ENCODE measurements at places on chromosomes 6 and 20. TPM values are rescaled to one million over a fixed set of nuclear protein-coding genes. Genes with fewer than 3 reads are reported as not detected.

DNA sequence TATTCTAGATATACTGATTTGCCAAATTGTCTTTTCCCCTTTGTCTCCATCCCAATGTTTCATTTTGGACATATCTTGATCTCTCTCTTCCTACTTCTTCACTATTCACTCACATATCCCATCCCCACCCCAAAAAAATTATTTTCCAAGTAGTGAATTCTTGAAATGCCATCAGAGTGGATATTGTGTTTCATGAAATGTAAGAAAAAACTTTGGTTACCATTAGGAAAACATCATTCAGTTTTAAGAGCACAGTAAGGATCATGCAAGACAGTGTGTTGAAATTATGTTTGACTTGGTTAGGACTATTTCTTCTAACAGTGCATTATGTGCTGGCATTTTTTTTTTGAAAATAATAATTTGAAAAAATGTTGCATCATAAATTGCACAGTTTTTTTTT is 5.7 kb downstream of the RSPO3 start:
- peaks cover 10% of the 10 kb centered on the region for H3K27me3 ChIP-seq
- DNase-seq: no peak
- no peaks in the 10 kb centered on the region for H3K36me3 ChIP-seq
- no peak overlapping the region for H3K4me3 ChIP-seq

Gene SLA2
- total RNA-seq: 29.9 TPM

- H3K36me3 ChIP-seq: no peaks in the 10 kb centered on the region
- no peaks in the 10 kb centered on the region for H3K27me3 ChIP-seq
- H3K4me3 ChIP-seq: no peak overlapping the region
- H3K27ac ChIP-seq: no peak overlapping the region
- no peaks in the 10 kb centered on the region for H3K4me1 ChIP-seq
- DNase-seq: no peak
Observed at GRCh38 chr6:81362246-81362645, 390.2 kb downstream of the TENT5A start.

- H3K36me3 ChIP-seq: no peaks in the 10 kb centered on the region
- no peak overlapping the region for H3K27ac ChIP-seq
- no peak overlapping the region for H3K4me3 ChIP-seq
Observed at GRCh38 chr6:125099211-125100073, 54.1 kb upstream of the TPD52L1 start.

- H3K4me3 ChIP-seq: no peak overlapping the region
- DNase-seq: no peak
- no peak overlapping the region for H3K27ac ChIP-seq
Observed at GRCh38 chr6:66051812-66052211, 344.8 kb upstream of the EYS start.

Gene MTFR2
- 1.2 TPM for total RNA-seq

GRCh38 chr20:4427940-4428586 is 293.6 kb upstream of the PRND start:
- H3K4me3 ChIP-seq: no peak overlapping the region
- no peaks in the 10 kb centered on the region for H3K27me3 ChIP-seq
- no peaks in the 10 kb centered on the region for H3K36me3 ChIP-seq

DNA sequence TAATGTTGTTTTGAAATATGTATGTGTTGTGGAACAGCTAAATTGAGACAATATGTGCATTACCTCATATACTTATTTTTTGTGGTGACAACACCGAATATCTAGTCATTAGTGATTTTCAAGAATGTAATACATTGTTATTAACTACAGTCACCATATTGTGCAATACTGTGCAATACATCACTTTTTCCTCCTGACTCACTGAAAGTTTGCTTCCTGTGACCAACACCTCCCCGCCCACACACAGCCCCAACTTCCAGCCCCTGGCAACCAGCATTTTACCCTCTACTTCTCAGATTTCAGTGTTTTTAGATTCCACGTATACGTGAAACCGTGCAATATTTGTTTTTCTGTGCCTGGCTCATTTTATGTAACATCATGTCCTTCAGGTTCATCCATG is 627.9 kb downstream of the PRKN start:
- H3K27ac ChIP-seq: no peak overlapping the region
- no peak overlapping the region for H3K4me3 ChIP-seq
- DNase-seq: no peak
- H3K4me1 ChIP-seq: no peaks in the 10 kb centered on the region
- H3K36me3 ChIP-seq: no peaks in the 10 kb centered on the region

DNA sequence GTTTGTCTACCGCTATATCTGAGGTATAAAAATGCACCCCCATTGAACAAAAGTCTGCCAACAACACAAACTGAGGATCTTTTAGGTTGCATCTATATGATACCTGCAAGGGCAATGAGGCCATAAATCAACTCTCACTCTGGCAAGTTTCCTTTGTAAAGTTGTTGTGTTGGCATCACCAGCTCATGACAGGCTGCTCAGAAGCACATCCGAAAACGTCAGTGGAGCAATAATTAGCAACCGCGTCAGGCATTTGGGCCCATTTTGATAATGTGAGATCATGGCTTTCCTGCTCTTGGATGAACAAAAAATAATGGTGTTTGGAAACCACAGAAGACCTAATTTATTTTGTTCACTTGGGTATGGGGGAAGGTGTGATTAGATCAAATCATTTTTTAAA is 12.0 kb upstream of the SLC22A3 start:
- H3K27me3 ChIP-seq: no peaks in the 10 kb centered on the region
- H3K27ac ChIP-seq: no peak overlapping the region
- no peaks in the 10 kb centered on the region for H3K36me3 ChIP-seq
- H3K4me1 ChIP-seq: no peaks in the 10 kb centered on the region

DNA sequence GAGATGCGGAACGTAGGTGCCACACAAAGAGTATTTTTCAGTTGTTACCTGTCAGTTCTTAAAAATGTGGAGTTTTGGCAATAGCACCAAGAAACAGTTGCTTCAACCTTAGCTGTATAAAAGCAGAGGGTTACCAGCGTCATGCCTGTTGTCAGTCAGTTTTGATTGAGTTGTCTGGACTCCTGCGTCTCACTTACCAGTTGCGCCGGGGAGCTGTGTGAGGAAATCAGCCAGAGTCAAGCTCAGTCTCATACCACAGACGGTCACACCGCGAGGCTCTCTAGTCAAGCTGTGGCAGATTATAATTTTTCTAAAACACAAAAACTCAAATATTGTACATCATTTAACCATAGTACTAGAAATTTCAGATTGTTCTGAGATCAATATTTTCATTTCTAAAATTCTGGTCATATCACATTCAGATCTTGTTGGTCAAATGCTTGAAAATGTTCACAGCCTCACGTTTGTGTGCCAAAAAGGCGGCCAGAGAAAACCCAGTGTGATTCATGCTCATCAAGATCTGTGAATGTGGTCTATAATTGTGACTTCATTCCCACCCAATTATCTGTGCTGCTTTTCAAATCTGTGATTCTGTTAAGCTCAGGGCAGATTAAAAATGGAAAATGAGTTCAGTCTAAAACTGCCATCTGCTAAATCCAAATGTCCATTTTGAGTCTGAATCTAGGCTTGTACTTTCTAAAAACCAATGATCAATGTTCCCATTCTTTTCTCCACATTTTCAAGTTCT is 37.5 kb downstream of the SASH1 start:
- H3K36me3 ChIP-seq: no peaks in the 10 kb centered on the region
- no peak for DNase-seq
- no peaks in the 10 kb centered on the region for H3K4me1 ChIP-seq
- no peaks in the 10 kb centered on the region for H3K27me3 ChIP-seq
- no peak overlapping the region for H3K4me3 ChIP-seq

- H3K4me3 ChIP-seq: no peak overlapping the region
- H3K4me1 ChIP-seq: peaks cover 97% of the 10 kb centered on the region
- H3K27ac ChIP-seq: no peak overlapping the region
- no peak for DNase-seq
- peaks cover 6% of the 10 kb centered on the region for H3K36me3 ChIP-seq
- no peaks in the 10 kb centered on the region for H3K27me3 ChIP-seq
Observed at GRCh38 chr20:47352332-47353238, 3.9 kb downstream of the ZMYND8 start.

GRCh38 chr6:168138436-168138835 is 59.4 kb upstream of the FRMD1 start:
- DNase-seq: no peak
- H3K4me3 ChIP-seq: no peak overlapping the region
- H3K27me3 ChIP-seq: no peaks in the 10 kb centered on the region
- H3K36me3 ChIP-seq: no peaks in the 10 kb centered on the region
- no peaks in the 10 kb centered on the region for H3K4me1 ChIP-seq
- no peak overlapping the region for H3K27ac ChIP-seq

- H3K4me3 ChIP-seq: no peak overlapping the region
- peaks cover 6% of the 10 kb centered on the region for H3K27me3 ChIP-seq
- H3K36me3 ChIP-seq: no peaks in the 10 kb centered on the region
- peaks cover 61% of the 10 kb centered on the region for H3K4me1 ChIP-seq
Observed at GRCh38 chr6:33856655-33857054, 52.9 kb upstream of the MLN start.

GRCh38 chr6:43848671-43849391 is 78.8 kb downstream of the VEGFA start:
- no peak for DNase-seq
- H3K27me3 ChIP-seq: no peaks in the 10 kb centered on the region
- H3K4me1 ChIP-seq: no peaks in the 10 kb centered on the region

Gene DDO
- total RNA-seq: not detected

- H3K27ac ChIP-seq: no peak within 1 kb of the TSS
- no peaks in the 10 kb centered on the region for H3K36me3 ChIP-seq
- no peak within 1 kb of the TSS for H3K4me3 ChIP-seq
- peaks cover 3% of the 10 kb centered on the region for H3K27me3 ChIP-seq
Observed at GRCh38 chr6:106974336-106974998, at the start of gene CD24. Gene CD24 (minus strand): TSS chr6:106974729. CDS start chr6:106974646, 83 bp downstream.

Gene HCRTR2
- not detected for total RNA-seq
